ENCODE measurements at places on chromosomes 1 and 21. TPM values are rescaled to one million over a fixed set of nuclear protein-coding genes. Genes with fewer than 3 reads are reported as not detected.

DNA sequence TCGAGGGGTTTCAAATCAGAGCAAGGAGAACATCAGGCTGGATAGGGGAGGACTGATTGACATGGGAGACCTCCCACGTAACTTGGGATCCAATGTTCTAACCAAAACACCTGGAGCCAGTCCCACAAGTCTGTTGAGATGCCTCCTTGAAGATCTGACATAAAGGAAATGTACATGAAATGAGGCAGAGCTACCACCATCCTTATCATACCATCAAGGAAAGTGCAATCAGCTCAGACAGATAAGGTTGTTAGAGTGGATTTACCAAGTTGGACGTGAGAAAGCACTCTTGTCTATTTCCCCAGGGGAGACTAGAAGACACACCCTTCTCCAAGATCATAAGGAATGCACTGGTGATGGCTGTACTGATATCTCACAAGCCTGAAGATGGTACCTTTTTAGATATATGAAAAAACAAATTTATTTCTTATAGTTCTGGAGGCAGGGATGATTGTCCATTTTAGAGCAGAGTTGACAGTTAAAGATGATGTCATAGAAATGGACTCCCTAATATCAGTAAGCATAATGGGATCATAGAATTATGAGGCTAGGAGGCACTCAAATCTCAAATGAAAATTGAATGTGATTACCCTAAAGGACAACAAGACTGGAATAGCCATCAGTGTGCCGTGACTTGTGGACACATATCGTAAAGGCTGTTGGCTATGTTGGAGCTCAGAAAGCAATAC, 129.1 kb upstream of the RAB4A start:
- H3K27ac ChIP-seq = no peak overlapping the region
- H3K27me3 ChIP-seq = no peaks in the 10 kb centered on the region
- no peak overlapping the region for H3K4me3 ChIP-seq
- H3K36me3 ChIP-seq = no peaks in the 10 kb centered on the region
- DNase-seq = no peak

DNA sequence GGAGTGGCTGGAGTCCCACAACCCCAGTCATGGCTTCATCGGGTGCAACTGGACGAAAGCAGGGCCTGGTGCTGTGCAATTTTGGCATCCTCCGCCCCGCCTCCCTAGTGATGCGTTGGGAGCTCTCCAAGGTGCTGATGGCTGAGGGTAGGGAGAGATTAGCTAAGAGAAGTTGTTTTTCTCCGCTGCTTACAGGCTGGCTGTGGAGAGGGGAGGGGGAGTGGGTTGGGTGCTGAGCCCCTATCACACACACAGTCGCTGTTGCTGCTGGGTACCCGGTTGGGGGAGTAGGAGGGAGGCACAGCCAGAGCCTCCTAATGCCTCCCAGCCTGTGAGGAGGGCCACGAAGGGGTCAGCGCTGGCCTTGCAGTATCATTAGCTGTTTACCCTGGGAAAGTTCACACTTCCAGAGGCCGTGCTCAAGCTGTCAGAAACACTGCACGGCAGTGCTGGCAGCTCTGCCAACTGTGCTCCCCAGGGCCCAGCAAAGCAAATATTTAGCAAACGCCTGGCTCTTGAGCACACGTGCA, 110.0 kb downstream of the GRIK3 start:
- peak; percentile 24 for DNase-seq
- H3K4me1 ChIP-seq = no peaks in the 10 kb centered on the region
- H3K4me3 ChIP-seq = no peak overlapping the region
- H3K27ac ChIP-seq = no peak overlapping the region
- H3K36me3 ChIP-seq = no peaks in the 10 kb centered on the region

- no peaks in the 10 kb centered on the region for H3K36me3 ChIP-seq
- no peak overlapping the region for H3K4me3 ChIP-seq
These were observed 111.3 kb downstream of the PATJ start for GRCh38 chr1:61853583-61853982.

ACTN2 gene
- total RNA-seq = 0.72 TPM

PRKAA2 gene
- 1.6 TPM for total RNA-seq

Data from colonic mucosa (tissue), 4 donors.